Progenitor cell of endocrine pancreas (in vitro differentiated cells): ENCODE measurements at places on chromosomes 11 and 22. TPM values are rescaled to one million over a fixed set of nuclear protein-coding genes. Genes with fewer than 3 reads are reported as not detected.

DNA sequence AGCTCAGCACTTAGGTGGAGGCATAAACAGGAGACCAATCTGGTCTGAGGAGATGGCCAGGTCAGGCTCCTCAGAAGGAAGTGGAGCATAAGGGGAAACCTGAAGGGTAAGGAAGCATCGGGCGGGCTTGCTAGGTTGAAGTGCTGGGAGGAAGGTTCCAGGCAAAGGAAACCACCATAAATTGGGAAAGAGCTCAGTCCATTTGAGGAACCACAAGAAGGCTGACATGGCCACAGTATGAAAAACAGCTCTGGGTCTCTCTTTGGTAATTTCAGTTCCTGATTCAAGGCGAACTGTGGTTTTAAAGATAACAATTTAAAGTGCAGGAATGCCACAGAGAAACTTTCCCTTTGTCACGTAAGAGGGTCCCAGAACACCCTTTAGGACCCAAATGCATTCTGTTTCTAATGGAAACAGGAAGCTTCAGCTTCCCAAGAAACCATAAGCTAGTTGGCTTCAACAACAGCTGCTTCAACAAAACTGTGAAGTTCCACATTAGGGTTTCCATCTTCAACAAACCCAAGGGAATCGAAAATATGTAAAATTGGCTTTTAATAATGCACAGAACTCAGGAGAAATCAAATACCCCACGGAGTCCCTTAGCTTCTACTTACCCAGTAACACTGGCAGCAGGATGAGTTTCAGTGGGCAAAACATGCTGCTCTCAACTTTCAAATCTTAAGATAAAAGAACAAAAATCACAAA lies 10.4 kb downstream of the JAML start:
- H3K36me3 ChIP-seq, result no peaks in the 10 kb centered on the region
- DNase-seq, result no peak
- H3K27ac ChIP-seq, result peak overlapping the region; percentile 47

- no peak for DNase-seq
- no peaks in the 10 kb centered on the region for H3K27me3 ChIP-seq
- H3K27ac ChIP-seq, result no peak overlapping the region
Measured at GRCh38 chr22:25869771-25870170, 127.8 kb downstream of the MYO18B start.

GRCh38 chr22:44383652-44384562 lies 71.2 kb upstream of the SHISAL1 start:
- no peaks in the 10 kb centered on the region for H3K36me3 ChIP-seq
- no peaks in the 10 kb centered on the region for H3K4me1 ChIP-seq
- H3K27me3 ChIP-seq, result peaks cover 33% of the 10 kb centered on the region
- no peak overlapping the region for H3K27ac ChIP-seq
- H3K4me3 ChIP-seq, result no peak overlapping the region

MFRP gene
- total RNA-seq, result not detected in 2 replicates

GRCh38 chr11:18314784-18315523 lies 7.0 kb downstream of the HPS5 start:
- H3K27ac ChIP-seq, result peak overlapping the region; percentile 64
- no peak for DNase-seq
- H3K36me3 ChIP-seq, result peaks cover 4% of the 10 kb centered on the region
- peaks cover 14% of the 10 kb centered on the region for H3K4me1 ChIP-seq

ACRV1 gene
- 0.50 and 0.55 TPM in 2 replicates for total RNA-seq

RFPL3 gene
- total RNA-seq, result not detected in 2 replicates

DNA sequence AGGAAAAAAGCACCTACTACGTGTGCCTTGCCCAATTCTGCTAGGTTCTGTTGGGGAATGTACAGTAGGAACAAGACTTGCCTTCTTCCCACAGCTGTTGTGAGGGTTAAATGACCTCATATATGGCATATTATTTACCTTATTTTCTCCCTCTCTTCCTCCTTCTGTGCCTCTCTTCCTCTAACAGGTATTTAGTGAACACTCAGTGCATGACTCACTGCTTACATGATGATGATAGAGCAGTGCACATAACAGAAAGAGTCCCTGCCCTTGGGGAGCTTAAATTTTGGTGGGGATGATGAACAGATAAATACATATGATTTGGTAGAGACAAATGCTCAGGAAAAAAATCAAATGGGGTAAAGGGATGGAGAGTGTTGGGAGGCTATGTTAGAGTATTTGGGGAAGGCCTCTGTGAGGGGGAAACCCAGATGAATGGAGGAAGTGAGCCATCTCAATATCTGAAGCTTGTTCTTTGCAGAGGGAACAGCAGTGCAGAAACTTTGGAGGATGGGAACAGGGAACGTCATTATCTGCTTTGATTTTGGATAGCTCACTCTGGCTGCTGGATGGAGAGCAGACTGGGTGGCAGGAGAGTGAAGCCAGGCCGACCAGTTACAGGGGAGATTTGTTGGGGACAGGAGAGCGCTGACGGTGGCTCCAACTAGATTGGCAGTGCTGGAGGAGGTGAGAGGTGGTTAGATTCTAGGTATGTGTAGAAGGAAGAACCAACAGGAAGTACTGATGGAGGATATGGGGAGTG lies 95.5 kb upstream of the TENM4 start:
- H3K27me3 ChIP-seq, result peaks cover 12% of the 10 kb centered on the region
- no peaks in the 10 kb centered on the region for H3K36me3 ChIP-seq
- no peaks in the 10 kb centered on the region for H3K4me1 ChIP-seq
- no peak overlapping the region for H3K4me3 ChIP-seq
- no peak for DNase-seq

GNAZ gene
- 16.3 and 19.2 TPM in 2 replicates for total RNA-seq

GRCh38 chr11:112932593-112932992 lies 28.6 kb upstream of the NCAM1 start:
- H3K4me1 ChIP-seq, result peaks cover 7% of the 10 kb centered on the region
- H3K4me3 ChIP-seq, result no peak overlapping the region
- no peaks in the 10 kb centered on the region for H3K36me3 ChIP-seq
- DNase-seq, result no peak
- peaks cover 11% of the 10 kb centered on the region for H3K27me3 ChIP-seq
- H3K27ac ChIP-seq, result no peak overlapping the region

DNA sequence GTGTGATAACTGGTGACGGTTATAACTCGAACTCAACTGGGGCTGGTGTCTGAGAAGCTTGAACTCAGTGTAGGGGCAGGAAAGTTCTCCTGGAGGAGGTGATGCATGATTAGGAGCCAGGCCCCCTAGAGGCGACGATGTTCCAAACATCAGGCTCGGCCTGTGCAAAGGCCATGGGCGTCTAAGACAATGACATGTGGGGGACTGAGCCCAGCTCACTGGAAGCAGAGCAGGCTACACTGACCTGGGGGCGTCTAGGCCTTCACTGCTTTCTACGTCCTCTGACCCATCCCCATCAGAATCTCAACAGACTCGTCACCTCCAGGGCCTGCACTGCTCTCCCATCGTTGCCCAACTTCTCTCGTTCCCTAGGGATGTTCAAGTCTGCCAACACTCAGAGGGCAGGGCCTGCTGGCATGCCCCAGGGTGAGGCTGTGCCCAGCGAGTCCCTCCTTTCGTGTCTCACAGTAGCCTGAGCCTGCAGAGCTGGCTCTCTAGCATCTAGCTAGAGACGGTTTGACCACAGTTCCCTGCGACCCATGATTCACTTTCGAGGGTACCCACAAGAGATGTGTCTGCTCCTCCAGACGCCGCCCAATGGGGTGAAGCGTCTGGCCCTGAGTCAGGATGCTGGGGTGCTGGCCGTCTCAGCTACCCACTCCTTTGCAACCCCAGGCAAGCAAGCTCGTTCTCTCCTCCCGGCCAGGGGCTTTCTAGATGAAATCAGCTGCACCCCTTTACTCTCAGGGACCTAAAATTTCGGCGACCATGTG lies 1.1 kb upstream of the ATG16L2 start:
- peak overlapping the region; percentile 97 for H3K27ac ChIP-seq
- H3K27me3 ChIP-seq, result no peaks in the 10 kb centered on the region
- H3K36me3 ChIP-seq, result peaks cover 8% of the 10 kb centered on the region
- DNase-seq, result no peak
- peaks cover 19% of the 10 kb centered on the region for H3K4me1 ChIP-seq
- peak overlapping the region; percentile 86 for H3K4me3 ChIP-seq

DNA sequence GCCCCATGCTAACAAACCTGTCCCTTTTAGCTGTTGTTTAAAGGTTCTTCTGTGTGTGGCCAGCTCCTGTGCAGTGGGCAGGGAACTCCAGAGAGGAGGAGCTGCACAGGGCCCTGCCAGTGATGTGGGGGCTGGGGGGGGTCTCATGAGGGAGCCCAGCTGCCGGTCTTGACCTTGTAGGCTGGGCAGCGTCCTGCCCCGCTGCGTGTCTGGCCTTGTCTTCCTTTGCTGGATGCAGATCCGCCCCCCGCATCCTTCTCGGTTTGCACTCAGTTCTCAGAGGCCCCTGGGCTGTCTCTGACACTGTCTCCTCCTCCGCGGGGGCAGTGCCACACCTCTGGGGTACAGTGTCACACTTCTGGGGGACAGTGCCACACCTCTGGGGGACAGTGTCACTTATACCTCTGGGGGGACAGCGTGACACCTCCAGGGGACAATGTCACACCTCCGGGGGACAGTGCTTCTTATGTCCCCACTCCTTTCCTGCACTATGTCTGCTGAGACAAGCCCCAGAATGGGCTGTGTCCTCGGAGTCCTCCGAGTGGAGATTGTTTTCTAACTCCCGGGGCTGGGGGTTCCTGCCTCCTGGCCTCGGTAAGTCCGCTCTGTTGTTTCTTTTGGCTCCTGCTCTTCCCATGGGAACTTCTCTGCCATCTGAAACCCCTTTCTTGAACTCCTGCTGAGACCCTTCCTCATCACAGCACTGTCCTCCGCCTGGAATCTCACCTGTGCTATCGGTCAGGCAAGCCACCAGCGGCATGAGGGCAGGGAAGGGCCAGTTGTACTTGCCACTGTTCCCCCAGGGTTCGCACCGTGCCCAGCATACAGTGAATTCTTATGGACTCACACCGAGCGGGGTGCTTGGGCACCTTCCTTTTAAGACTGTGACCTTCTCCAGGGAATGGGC lies 788.3 kb downstream of the TBC1D22A start:
- H3K27ac ChIP-seq, result no peak overlapping the region
- no peak for DNase-seq
- no peaks in the 10 kb centered on the region for H3K4me1 ChIP-seq
- H3K4me3 ChIP-seq, result no peak overlapping the region
- no peaks in the 10 kb centered on the region for H3K27me3 ChIP-seq
